Stimulated activated CD8-positive, alpha-beta memory T cell treated with anti-CD3 and anti-CD28 coated beads, Interleukin-4, amount 100 ng/mL, for 4 hours (primary cell): ENCODE measurements at places on chromosomes 16 and 17.

DNA sequence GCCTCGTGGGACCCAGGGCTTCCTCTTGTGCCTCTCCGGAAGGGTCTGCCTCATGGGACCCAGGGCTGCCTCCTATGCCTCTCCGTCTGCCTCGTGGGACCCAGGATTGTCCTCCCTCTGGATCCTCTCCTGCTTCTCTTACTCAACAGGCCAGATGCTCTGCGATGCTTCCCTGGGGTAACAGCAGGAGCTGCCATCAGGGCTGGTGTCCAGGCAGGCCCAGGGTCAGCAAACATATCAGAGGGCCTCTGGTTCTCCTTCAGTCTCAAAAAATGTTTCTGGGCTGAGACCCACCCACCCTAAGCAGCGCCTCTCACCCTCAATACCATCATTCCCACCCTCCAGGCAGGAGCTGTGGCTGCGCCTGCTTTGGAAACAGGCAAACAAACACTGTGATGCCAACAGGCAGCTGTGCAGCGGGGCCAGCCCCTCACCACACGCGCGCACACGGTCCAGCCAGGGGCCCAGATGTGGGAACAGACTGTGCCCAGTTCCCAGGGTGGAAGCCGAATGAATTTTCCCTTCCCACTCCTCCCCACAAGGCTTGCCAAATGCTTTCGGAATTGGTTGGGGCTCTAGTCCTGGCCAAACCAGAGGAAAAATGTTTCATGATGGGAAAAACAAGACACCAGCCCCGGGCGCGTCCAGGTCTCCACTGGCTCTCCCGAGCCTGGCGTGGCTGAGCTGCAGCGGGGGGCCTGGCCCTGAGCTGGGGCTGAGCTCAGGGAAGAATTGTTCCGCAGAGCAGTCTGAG lies 11.3 kb downstream of the TIMM22 start:
- no peak for DNase-seq

DNA sequence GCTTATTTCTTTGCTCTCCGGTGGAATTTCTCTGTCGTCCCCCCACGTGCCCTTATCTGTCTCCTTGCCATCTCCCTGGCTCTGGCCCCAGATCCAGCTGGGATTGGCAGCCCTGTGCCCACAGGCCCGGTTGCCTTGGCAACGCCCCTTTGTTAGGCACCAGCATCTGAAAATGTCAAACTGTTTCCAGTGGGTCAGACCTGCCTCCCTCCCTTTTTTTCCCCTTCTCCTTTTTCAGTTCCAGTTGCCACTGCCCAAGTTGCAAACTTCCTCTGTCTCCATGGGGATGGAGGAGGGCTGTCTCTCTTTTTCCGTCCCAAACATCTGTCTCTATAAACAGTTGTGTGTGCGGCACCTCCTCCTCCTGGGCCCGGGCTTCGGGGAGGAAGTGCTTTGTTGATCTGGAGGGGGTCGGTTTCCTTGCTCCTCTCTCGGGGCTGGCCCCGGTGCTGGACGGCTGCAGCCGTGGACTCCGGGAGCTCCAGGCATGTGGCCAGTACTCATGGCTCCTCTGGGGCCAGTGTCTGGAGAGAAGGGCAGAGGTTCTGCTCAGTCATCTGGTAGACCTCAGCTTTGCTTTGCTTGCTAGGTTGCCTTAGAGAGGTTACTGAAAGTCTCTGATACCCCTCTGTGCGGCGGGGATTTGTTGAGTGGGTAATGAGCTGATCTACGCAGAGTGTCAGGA lies 35.3 kb downstream of the SOCS3 start:
- no peak for DNase-seq

DNA sequence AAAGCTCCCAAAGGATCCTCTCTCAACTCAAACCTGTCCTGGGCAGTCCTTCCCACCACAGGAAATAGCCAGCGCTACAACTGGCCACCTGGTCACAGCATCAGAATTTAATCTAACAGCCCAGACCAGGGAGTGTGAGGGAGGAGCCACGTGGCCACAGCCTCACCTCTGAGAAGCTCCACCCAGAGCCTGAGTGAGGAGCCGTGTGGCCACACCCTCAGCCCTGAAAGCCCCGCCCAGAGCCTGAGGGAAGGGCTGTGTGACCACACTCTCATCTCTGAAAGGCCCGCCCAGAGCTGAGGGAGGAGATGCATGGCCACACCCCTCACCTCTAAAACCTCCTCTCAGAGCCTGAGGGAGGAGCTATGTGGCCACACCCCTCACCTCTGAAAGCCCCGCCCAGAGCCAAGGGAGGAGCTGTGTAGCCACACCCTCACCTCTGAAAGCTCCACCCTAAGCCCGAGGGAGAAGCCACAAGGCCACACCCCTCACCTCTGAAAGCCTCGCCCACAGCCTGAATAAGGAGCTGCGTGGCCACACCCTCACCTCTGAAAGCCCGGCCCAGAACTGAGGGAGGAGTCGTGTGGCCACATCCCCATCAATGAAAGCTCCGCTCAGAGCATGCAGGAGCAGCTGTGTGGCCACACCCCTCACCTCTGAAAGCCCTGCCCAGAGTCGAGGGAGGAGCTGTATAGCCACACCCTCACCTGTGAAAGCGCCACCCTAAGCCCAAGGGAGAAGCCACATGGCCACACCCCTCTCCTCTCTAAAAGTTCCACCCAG lies 28.6 kb downstream of the SLC38A8 start:
- DNase-seq, result no peak

DNA sequence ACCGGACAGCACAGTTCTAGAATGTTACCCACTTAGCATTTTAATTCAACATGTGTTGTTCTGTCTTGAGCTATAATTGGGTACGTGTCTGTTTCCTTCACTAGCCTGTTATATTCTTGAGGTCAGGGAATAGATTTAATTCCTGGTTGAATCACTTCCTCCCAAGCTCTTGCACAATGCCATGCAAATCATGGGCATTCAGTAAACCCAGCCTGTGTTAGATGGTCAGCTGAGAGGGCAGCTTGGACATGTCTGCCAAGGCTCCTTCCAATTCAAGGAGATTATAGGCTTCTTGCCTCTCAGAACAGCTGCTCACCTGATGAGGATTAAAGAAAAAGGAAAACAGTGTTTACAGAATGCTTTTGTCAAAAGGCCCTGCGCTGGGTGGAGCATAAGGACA lies 12.6 kb downstream of the C1QTNF1 start:
- DNase-seq, result no peak

DNA sequence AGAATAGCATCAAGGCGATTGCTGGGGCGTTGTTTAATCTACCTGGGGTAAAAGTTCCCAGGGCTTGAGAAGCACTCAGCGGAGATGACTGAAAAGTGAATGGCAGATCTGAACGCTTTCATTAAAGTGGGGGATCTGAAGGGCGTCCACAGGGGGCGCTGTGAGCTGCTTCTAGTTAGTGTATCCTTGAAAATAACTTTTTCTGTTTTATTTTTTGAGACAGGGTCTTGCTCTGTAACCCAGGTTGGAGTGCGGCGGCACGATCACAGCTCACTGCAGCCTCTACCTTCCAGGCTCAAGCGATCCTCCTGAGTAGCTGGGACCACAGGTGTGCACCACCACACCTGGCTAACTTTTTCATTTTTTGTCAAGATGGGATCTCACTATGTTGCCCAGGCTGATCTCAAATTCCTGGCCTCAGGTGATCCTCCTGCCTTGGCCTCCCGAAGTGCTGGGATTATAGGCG lies 360.4 kb downstream of the SEC14L1 start:
- no peak for DNase-seq

- no peak for DNase-seq
Observed at GRCh38 chr17:80772906-80773242, 218.8 kb upstream of the CHMP6 start.

GRCh38 chr16:79466111-79466510 lies 134.4 kb downstream of the MAF start:
- no peak for DNase-seq

GRCh38 chr17:77142689-77143088 lies 1.9 kb downstream of the SEC14L1 start:
- DNase-seq, result no peak

DNA sequence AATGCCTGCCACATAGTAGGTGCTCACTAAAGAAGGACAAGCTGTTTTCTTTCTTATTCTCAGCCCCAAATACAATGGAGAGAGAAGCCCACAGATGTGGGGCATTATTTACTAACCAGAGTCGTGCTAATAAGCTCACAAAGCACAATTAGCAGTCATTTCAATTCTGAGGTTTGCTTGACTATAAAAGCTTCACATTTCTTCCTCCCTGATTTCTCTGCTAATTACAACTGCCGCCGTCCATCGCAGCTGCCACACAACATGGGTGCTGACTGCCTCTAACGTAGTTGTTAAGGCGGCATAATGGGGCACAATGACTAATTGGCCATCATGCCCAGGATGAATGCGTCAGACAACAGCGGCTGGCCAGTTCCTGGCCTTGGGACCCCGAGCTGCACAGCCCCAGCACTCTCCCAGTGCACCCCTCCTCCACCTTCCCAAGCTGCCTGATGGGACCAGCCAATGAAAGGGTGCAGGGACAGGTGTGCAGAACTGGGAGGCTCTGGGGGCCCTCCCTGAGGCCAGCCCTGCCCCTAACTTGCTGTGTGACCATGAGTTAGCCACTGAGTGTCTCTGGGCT lies 109.2 kb downstream of the CCT6B start:
- DNase-seq, result no peak

DNA sequence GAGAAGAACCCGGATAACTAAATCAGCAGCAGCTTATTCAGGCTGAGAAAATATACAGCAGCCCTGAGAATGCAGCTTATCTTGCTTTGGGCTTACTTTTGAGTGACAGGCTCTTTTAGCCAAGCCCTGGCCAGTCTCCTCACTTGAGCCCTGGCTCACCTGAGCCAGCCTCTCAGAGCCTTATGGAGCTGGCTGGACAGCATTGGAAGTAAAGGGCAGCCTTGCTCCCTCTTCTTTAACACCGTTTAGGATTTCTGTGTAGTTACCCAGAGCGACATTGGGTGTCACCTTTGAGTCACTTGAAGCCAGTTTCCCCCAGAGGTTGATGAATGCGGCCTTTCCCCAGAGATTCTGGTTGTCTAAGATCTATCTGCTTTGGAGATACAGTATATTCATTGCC lies 7.7 kb upstream of the NPIPB2 start:
- no peak for DNase-seq

- no peak for DNase-seq
Observed at GRCh38 chr16:59044616-59045015, 310.5 kb upstream of the GOT2 start.

DNA sequence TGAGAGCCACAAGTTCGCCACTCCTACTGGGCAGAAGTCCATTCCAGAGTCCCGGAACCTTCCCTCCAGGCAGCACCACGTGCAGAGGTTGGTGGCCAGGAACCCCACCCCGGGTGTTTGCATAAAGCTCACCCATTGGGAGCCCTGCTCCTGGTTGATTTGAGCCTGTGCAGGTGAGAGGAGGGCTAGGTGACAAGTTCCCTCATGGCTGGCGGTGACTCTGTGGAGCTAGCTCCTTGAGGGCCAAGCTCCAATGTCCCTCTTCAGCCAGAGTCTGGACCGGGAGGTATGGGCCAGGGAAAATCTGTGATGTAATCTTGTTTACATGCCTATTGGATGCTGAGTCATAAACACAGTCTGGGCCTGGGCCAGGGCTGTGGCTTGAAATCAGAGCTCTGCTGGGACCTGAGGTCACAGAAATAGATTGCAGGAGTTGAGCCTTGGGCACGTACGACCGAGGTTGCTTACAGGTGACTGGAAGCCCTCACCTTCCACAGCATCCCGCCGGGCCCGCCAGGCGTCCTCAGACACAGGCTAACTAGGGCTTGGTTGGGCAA lies 118.9 kb downstream of the AATF start:
- DNase-seq, result no peak

DNA sequence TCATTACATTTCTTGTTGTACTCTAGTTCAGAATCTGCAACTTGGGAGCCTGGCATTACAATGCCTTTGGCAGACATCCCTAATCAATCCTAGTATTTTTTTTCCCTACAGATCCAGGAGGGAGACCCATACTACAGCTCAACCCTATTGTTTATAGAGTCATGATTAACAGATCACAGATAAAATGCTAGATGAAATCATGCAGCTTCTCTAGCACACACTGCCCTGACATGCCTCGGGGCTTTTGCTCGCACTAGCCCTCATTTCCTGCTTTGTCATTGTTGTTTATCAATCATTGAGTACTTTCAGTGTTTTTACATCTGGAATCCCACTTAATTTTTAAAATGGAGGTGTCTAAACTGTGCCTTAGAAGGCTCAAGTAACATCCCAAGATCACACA lies 412.5 kb downstream of the CA10 start:
- no peak for DNase-seq

DNA sequence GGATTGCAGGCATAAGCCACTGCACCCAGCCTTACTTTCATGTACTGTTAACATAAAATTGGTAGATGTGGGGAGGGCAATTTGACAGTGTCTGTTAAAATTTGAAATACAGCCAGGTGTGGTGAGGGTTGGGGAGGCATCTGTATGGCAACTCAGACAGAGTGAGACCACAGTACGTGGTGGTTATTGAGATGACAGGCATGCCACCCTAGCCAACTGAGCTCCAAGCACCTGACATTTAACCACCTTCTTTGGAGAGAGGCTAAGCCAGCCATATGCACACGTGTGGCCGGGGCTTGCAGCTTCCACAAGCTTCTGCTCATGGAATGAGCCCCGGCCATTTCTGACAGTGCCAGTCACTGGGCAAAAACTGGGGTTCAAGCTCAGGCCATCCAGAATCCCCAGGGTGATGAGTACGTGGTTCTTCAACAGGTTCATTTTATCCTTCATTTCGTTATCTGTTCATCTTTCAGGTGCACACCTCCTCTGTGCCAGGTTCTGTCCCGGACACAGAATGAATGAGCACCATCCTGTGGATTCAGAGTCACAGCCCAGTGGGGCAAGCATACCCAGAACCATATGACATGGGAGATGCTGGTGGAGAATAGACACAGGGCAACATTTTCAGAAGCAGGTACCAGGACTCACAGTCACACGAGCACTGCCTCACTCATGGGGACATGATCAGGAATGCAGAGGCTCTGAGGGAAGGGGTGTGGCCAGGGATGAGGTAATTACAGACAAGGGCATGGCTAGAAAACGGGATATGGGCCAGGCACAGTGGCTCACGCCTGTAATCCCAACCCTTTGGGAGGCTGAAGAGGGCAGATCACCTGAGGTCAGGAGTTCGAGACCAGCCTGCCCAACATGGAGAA lies 36.2 kb downstream of the C16orf82 start:
- DNase-seq, result no peak

- no peak for DNase-seq
Observed at GRCh38 chr17:74235911-74236371, 22.6 kb downstream of the TTYH2 start.
